Cerebellar nuclear complex (tissue), 1 donor: ENCODE measurements at places on chromosomes 1 and 21.

DNA sequence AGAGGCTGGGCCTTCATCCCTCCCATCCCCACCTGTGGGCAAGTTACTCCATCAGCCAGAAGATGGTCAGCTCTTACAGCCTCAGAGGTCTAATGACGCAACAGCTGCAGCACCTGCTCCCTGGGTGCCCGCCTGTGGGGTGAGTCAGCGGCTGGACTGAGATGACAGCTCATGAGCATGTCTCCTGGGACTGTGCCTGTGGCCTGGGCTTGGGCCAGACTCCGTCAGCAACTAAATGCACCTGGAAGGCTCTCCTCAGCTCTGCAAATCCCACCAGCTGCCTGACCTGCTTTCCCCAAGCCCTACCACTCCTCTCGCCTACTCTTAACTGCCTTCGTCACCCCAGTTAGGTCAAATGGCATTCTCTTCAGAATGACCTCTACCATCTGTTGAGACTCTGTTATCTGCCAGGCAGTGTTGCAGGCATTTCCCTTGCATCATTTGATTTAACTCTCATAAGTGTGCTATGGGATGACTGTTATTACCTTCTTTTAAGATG lies 47.7 kb downstream of the ETS2 start:
- DNase-seq, result no peak

- DNase-seq, result no peak
These were observed 63.2 kb upstream of the TRAPPC10 start for GRCh38 chr21:43948740-43949498.

GRCh38 chr1:172513479-172513878 lies 19.5 kb upstream of the SUCO start:
- no peak for DNase-seq

DNA sequence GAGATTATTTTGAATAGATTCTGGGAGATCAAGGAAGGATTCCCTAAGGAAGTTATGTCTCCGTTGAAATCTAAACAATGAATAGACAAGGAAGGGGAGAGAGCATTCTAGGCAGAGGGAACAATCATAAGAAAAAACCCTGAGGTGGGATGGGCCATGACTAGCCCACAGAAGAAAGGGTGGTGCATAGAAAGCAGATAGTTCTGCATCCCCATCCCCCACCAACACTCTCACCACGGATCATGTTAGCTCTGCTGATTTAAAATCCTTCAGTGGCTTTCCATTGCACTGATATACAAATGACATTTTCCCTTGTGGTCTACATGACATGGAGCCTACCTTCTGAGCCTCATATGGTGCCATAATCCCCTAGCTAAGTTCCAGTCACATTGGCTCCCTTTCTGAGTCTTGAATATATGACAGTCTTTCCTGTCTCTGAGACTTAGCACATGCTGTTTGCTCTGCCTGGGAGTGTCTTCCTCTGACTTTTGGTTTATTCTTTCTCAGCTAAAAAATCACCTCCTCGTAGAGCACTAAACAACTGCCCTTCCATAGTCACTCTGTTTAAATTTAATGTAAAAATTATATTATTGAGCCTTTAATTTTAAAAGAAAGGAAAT lies 15.2 kb downstream of the SCMH1 start:
- DNase-seq, result no peak

DNA sequence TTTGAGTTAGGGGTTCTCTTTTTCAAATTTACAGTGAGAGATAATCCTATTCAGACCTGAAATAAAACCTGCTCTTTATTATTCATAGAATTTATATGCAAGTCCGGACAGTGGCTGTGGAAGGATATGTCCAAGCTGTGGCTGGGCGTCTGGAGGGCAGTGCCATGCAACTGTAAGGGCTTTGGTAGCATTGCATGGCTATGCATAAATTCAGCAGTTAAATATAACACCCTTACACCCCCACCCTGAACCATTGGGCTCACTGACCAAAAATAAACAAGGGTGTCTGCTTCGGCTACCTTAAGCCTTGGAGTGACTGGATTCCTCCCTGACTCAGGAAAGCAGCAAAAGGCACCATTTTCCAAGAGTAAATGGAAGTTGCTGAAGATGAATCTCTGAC lies 5.4 kb downstream of the CHTOP start:
- no peak for DNase-seq

GRCh38 chr1:246786606-246787238 lies 62.5 kb downstream of the SCCPDH start:
- DNase-seq, result no peak

DNA sequence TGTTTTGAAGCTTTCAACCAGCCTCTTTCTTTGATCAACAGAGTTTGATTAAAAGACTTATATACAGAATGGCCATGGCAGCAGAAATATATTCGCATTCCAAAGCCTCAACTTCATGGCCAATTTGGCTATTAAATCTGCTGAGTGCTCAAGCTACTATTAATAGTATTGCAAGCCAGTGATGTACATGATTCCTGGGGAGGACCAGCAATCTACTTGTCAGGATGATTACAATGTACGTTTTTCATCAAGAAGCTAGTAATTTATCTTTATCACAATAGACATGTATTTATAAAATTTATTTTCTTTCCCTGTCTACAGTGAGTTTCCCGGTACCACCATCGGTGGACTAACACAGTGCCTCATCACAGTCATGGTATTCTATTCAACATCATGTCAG lies 515.5 kb downstream of the AMY1C start:
- no peak for DNase-seq

DNA sequence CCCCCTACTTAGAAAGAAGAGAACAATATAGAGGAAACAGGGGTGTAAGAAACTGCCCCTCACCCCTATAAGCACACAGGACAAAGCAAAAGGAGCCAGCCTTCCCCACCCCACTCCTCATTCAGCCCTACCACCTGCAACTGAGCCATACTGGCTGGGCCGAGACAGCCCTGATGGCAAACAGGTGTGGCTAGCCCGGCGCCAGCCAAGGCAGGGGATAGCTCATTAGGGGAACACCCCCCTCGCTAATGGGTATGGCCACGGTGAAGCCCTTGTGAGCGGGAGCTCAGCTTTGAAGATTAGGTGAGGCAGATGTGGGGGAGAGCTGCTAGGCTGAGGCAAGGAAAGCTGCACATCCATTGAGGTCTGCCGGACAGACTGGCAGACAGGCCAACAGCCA lies 65.5 kb downstream of the ERI3 start:
- no peak for DNase-seq

DNA sequence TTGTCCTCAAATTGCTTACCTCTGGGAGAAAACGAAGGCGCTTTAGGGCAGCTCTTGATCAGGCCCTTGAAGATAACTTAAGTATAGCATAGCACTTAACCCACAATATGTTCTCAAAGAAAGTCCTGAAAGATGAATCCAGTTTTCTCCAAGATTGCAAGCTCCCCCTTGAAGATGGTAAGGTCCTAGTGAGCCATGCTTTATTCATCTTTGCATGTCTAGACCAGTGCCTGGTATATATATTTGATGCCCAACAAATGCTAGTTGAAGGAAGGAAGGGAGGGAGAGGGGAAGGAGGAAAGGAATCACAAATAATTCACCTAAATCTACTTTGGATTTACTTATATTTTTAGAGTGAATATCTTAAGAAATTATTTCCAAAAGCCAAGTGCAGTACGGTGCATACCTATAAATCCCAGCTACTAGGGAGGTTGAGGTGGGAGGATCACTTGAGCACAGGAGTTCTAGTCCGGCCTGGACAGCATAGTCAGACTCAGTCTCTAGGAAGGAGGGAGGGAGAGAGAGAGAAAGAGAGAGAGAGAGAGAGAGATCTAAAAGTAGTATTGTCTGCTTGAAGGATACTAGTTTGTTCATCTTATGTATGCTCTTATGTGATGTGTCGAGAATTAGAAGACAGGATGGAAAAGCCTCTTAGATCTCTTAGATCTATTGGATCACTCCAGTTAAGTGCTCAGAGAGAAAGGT lies 25.0 kb downstream of the PBX1 start:
- DNase-seq, result no peak
